Stimulated activated CD4-positive, alpha-beta T cell treated with anti-CD3 and anti-CD28 coated beads, Interleukin-2, amount 100 ng/mL, for 4 hours (primary cell): ENCODE measurements at places on chromosomes 3 and 15.

DNA sequence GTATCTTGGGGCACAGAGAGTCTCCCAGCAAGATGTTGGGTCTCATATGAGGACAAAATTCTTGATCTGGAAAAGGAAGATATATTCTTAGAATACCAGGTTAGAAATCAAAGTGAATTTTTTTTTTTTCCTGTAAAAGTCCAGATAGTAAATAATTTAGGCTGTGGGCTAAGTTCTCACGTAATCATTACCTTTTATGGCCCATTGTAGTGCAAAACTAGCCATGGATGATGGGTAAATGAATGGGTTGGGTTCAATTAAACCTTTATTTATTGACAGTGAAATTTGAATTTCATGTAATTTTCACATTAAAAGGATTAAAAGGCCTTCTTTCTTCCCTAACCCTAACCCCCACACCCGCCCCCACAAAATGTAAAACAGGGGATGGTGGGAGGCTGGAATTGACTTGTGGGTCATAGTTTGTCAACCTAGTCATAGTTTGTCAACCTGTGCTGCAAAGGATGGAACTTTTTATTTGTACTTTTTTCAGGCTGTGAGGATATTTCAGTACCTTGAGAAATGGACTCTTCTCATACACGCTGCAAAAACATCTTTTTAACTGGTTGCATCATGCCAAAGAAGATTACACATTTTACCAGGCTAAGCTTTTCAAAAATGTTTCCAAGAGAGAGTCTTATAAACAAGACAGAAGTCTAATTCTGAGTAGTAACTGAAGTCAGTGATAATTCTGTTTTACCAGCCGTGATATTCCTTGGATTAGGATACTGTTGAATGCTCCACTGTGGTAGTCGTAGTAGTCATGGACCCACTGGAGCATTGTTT lies 138.8 kb downstream of the AKAP13 start:
- no peak for DNase-seq

- no peak for DNase-seq
Measured at GRCh38 chr3:109187390-109187789, 50.9 kb downstream of the C3orf85 start.

DNA sequence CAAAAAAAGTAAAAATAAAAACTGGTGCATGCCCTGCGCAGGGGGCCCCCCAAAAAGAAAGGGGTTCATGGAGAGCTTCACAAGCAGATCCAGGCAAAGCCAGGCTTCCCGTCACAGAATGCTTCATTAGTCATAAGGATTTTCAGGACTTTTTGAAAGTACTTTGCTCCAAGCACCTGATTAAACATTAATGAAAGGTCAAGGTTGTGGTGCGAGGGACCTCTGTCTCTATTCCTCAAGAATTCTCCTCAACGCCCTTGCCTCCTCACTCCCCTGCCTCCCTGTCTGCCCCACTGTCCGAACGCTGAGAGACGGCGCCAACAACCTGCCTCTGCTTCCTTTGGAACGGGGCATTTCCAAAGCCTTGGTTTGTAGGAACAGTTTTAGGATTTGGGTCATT lies 240.1 kb upstream of the IGF1R start:
- no peak for DNase-seq

DNA sequence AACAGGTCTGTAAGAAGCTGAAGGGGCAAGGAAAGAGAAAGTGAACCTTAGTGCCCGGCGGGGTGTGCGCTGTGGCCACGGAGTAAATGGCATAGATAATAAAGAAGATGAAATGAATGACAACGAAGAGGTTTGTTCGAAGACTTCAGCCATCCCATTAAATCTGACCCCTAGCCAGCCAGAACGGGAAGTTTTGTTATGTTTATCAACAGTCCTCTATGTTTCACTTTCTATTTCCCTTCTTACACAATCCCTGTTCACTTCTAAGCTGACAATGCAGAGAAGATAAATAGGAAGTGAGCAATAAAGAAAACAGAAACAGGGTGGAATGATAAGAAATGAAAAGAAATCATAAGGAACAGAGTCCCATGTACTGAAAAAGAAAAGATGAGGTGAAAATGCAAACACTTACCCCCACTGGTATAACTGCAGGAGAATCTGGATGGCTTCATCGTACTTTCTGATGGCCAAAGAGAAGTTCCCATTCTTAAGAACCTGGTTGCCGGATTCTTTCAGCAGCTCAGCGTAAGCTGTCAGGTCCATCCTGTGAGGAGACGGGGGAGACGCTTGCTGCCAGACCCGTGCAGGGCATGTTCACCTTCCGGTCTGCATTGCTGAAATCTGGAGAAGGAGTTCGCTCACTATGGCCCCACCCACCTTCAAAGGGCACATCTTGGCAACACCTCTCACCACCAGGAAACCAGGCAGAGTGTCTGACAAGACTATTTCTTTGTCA lies 36.8 kb downstream of the TRANK1 start:
- DNase-seq = peak; percentile 46

DNA sequence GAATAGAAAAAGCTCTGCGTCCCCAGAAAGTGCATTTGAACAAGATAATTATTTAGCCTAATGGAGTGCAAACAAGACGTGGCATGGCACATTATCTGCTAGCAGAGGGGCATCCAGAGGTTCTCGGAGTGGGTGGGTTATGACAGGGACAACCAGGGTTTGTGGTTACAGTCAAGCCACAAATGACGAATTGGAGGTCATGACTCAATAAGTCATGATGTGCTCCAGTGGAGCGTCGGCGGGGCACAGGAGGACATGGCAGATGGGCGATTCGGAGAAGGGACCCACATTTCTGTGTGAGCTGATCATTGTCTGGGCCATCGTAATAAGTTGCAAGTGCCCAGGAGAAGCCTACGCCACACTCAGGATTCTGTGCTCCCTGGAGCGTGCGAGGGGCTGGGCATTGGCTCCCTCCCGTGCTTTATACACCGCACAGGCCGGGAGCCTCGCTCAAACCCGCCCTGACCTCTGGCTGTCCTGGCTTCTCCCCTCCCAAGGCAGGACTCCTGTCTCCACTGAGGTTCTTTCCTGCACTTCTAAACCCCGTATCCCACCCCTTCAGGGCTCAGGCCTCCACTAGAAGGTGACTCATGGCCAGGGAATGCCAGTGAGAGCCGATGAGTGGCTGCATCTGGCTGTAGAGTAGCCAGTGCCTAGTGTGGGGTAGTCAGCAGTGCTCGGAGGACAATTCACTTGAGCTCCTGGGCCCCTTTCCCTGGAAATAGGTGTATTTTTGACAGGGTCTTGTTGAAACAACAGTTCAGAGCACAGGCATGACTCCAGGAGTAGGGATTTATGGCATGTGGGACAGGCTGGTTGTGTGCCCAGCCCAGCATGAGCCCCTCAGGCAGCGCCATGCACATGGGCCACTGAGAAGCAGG lies 67.4 kb downstream of the GRIP2 start:
- DNase-seq = no peak

DNA sequence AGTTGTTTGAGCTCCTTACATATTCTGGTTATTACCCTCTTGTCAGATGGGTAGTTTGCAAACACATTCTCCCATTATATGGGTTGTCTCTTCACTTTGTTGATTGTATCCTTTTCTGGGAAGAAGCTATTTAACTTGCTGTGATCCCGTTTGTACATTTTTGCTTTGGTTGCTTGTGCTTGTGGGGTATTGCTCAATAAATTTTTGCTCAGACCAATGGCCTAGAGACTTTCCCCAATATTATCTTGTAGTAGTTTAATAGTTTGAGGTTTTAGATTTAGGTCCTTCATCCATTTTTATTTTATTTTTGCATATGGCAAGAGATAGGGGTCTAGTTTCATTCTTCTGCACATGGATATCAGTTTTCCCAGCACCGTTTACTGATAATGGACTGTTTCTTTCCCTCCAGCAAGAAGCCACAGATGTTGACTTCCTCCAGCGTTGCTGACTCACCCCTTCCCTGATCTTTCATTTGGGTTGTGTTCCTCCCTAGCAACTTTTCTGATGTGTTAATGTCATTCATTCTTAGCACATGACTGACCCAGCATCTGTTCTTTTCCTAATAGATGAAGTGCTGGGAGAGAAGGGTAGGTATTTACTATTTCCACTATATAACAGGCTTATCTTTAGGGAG lies 166.7 kb upstream of the SGO1 start:
- DNase-seq = no peak

DNA sequence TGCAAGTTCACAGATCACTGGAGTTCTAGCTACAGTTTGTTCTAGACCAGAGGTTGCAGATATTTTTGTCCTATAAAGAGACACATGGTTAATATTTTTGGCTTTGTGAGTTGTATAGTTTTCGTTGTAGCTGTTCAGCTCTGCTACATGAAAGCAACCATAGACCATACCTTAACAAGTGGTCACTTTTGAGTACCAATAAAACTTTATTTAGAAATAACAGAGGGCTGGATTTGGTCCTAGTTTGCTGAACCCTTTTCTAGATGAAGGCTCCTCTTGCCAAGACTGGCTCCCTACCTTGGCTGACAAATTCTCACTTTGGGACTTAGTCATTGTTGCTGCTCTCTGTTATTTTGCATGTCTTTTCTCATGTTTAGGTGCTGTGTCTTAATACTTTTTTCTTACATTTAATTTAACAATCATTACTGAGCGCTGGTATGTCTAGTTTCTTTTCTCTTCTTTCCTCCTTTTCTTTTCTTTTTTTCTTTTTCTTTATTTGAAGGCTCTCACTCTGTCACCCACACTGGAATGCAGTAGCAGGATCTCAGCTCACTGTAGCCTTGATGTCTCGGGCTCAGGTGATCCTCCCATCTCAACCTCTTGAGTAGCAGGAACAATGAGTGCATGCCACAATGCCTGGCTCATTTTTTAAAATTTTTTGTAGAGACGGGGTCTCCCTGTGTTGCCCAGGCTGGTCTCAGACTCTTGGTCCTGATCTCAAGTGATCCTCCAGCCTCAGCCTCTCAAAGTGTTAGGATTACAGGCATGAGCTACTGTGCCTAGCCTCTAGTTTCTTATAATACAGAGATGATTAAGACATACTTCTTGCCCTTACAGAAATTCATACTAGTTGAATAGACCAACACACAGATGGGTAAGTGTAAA lies 227.5 kb downstream of the PTPRG start:
- DNase-seq = no peak

DNA sequence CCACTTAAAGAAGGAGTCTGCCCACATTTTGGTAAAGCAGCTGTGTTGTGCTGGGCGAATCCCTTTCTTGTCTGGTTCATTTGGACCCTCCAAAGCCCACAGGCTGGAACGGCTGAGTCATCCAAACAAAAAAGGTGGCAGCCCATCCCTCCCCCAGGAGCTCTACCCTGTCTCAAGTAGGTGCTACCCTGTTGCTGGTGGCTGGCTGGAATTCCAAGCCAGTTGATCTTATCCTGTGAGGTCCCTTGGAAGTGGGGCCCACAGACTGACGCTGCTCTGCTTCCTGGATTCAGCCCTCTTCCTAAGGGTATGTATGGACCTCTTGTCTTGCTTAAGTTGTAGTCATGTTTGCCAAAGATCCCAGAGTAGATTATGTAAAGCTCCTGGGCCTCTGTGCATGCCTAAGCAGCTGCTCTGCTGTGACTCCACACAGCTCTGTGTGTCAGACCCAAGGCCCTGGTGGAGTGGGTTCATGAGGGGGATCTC lies 44.5 kb downstream of the CCR1 start:
- no peak for DNase-seq

DNA sequence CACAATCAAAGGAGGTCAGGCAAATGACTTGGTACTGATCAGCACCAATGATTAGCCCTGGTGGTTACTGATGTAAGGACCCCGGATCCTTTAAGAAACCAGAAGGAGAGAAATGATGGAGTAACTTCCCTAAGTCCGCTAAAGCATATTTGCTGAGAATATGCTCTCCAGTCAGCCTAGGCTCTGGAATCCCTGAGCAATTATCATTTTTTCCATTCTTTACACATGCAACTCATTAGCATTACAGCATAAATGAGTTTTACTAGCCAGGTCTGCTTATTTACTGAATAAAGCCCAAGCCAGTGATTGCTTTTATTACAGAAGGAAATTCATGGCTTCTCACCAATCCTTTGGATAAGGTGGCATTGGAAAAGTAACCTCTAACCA lies 139.2 kb upstream of the WNT5A start:
- no peak for DNase-seq

DNA sequence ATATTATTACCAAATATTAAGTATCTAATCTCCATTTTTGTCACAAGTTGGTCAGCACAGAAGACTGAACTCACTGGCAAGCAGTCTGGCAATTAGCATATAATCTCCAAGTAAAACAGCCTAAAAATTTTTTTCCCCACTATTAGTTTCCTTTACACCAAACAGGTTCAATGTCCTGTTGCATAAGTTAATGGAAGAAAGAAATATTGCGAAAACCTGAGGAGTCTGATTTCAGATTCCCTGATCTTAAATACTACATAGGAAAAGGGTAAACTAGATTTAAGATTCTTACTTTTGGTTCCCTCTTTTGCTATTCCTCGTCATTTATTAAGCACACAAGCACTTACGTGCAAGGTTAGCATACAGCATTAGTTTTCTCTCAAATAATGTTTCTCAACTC lies 133.2 kb upstream of the PLXND1 start:
- DNase-seq = no peak

DNA sequence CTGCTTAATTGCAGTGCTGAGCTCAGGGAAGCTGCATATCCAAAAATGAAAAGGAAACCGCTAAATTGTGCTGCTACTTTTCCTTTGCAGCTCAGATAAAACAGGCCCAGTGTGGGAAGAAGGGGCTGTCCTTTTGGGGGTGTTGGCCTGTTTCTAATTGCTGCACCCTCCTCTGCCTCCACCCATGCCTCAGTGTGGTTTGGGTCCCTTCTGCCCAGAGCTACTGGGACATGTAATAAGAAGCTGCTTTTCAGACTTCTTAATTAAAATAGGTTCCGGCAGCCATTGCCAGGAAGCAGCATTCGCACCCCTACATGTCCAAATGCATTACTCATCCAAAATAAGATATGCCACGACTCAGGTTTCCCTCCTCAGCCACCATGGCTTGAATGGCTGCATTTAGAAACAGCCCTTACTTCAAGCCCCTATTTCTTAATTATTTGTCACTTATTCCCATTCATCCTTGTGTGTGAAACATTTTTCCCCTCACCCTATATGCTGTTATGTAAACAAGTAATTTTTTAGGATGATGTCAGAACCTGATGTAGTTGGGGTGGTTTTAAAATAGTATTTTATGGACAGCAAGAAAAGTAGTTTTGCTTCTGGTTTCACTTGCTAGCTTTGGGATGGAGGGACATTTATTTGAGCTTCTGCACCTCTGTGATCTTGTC lies 235.9 kb upstream of the CTDSPL start:
- no peak for DNase-seq

- DNase-seq = no peak
Measured at GRCh38 chr15:68775671-68776476, 44.8 kb downstream of the ANP32A start.

DNA sequence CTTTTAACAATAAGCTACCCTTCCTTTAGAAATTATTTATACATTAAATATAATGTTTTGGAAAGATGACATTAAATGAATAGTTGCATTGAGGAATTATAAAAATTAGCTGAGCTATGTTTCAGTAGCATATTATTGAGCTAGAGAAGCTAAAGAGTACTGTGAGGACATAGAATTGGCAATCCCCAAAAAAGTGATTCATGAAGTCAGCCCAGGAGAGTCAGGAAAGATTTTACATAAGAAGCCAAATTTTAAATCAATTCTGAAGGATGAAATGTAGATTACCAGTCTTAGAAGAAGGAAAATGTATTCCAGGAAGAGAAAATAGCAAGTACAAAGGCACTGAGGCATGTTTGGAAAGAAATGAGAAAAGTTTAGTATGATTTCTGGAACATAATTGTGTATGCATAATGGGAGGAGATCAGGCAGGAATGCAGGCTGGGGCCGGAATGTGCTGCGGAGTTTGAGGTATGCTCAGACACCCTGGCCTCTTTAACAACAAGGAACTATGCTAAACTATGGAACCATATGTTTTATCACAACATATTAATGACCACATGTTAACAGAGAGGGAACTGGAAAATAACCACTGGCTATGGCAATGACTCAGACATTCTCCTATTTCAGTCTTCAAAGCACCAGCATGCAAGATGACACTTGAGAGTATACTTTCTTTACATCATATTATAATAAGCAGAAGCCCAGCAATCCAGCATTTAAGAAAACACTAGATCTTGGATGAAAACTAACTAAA lies 103.3 kb upstream of the COL8A1 start:
- no peak for DNase-seq
